ENCODE measurements at places on chromosomes 11 and 22.

GRCh38 chr11:18733202-18733601 lies 7.2 kb upstream of the IGSF22 start:
- no peak for DNase-seq

- DNase-seq, result no peak
These were observed 324.2 kb downstream of the MIAT start for GRCh38 chr22:26981541-26981940.

- DNase-seq, result no peak
These were observed 315.0 kb downstream of the BRD1 start for GRCh38 chr22:49512487-49513165.

- DNase-seq, result no peak
These were observed 682.5 kb upstream of the ARHGAP42 start for GRCh38 chr11:100004541-100004940.

DNA sequence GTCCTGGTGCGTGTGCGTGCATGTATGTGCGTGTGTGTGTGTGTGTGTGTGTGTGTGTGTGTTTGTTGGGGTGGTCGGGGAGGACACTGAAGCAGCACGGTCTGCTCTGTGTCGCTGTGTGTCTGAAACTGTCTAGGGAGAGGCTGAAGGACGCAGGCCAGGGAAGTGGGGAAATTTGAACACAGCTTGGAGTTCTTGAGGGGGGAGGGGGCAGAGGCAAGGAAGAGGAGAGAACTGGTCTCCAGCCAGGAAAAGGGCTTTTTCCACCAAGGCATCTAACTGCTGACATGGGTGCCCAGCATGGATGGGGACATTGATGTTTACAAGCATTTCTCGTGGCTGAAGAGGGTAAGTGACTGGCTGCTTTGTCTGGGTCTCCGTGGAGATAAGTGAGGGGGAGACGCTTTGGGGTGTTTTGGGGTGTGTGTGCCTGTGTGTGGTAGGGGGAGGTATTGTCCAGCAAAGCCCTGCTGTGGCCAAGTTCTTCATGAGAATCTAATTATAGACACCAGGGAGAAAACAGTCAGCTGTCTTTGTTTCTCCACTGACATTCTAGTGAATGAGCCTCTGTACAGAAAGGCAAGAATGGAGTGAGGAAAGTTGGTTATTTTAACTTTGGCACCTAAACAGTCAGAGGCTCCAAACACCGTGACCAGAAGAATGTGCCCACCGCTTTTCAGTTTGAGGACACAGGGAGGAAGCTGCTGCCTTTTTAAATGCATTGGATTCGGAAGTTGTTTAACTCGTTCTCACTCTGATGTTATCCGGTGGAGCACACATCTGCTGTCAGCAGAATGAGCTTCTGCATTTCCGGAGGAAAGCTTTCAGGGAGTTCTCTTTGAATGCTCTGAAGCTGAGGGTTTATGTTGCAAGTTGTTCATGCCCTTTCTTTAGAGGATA lies 63.7 kb downstream of the PPFIBP2 start:
- peak; percentile 68 for DNase-seq

GRCh38 chr11:111459506-111460270 lies 52.5 kb downstream of the BTG4 start:
- no peak for DNase-seq

DNA sequence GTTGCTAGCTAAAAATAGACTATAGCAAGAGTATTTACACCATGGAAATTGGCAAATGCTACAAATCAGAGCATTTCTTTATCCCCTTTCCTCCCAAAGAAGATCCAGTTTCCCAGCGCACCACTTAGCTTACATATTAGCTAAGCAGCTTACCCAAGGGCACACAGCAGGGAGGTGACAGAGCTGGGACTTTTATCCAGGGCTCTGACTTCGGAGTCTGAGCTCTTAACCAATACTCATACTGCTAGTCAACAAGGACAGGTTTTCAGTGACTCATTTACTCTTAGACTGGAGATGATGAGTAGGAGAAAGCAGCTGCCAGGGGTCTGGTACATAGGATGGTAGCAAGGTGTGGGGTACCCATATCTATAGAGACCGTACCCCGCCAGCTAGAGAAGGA lies 38.4 kb downstream of the NAV2 start:
- DNase-seq, result no peak

GRCh38 chr11:66224226-66224855 lies 44.1 kb upstream of the RAB1B start:
- no peak for DNase-seq

GRCh38 chr11:67079065-67079705 lies 22.5 kb downstream of the RHOD start:
- no peak for DNase-seq

- no peak for DNase-seq
These were observed at the start of gene TMEM132A for GRCh38 chr11:60924110-60924905. TMEM132A (plus strand) TSS chr11:60924460; CDS start chr11:60924634, 174 bp downstream.

- no peak for DNase-seq
These were observed 594.1 kb downstream of the BRD1 start for GRCh38 chr22:49233507-49234100.

DNA sequence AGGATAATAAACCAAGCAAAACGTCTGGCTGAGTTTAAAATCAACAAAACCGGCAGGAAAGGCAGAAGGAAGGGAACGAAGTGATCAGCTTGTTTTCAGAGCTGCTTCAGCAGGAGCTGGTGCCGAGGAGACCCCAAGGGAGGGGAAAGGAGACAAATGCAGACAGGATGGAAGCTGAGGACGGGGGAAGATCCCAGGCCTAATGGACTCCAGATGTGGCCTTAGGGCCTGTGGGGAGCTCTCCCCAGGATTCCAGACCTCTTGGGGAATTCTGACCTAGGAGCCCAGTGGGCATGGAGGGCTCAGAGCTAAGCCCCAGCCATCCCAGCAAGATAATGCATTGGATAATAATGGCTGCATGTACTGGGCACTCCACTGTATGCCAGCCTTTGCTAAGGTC lies 211.4 kb upstream of the NARS2 start:
- DNase-seq, result no peak

- peak; percentile 48 for DNase-seq
These were observed 132.1 kb upstream of the DDI1 start for GRCh38 chr11:103904324-103904667.

GRCh38 chr11:26350002-26350401 lies 18.1 kb downstream of the ANO3 start:
- no peak for DNase-seq

GRCh38 chr11:78420796-78421209 lies 3.2 kb upstream of the GAB2 start:
- DNase-seq, result peak; percentile 54

DNA sequence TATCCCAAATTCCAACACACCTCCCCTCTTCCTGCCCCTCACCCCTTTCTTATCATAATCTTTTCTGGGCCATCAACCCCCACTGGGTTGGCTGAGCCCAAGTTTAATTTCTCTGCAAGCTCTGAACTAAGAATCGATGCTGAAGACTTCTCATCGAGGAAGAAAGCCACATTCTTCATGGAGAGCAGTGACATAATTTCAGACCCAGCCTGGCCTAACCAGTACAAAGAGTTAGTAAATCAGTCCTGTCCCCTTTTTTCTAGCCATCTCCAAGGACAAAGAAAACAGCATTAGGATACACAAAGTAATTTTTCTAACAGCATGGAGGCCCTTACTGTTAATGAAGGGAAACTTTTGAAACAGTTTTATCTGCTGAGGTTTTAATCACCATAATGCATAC lies 45.0 kb downstream of the KCNJ1 start:
- no peak for DNase-seq

DNA sequence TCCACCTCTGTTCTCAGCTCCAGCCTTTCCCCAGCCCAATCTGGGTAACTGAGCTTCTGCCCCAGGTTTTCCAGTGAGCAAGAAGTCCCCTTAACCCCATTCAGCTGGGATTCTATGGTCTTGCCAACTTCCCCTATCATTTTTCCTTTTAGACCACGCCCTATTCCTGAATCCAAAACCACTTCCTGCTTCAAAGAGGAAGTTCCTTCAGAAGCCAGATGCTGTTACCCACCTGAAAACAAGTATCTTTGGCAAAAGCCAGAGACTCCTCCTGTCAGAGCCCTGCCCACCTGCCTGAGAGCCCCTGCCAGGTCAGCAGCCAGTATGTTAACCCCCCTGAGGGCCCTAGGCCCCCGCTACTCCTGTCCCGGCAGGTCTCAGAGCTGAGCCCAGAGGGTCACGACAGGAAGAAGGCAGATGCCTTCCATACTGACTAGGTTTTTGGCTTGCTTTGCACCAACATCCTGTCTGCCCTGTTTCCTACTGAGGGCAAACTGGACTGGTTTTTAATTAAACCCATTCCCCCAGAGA lies 20.3 kb upstream of the MICAL2 start:
- peak; percentile 93 for DNase-seq

DNA sequence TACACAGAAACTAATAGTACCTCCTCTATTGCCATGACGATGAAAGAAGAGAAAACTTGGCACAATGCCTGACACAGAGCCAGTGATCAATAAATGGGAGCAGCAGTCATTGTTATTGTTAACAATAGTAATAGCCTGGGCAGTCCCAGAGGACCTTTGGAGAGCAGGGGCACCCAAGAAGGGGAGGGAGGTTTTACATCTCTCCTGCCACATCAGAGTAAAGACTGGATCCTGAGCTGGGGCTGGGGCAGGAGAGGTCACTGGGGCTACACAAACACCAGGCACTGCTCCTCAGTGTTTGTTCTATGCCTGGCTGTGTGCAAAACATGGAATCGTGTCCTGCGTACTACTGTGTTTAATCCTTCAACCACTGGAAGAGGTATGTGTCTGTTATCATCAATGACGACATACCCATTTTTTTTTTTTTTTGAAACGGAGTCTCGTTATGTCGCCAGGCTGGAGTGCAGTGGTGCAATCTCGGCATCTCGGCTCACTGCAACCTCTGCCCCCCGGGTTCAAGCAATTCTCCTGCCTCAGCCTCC lies 25.0 kb upstream of the CREB3L1 start:
- DNase-seq, result peak; percentile 26

- DNase-seq, result no peak
These were observed 84.9 kb upstream of the HMGXB4 start for GRCh38 chr22:35172442-35172841.

GRCh38 chr11:12991426-12991825 lies 17.7 kb upstream of the RASSF10 start:
- DNase-seq, result no peak

GRCh38 chr11:32162351-32162750 lies 71.5 kb downstream of the RCN1 start:
- no peak for DNase-seq

- peak; percentile 89 for DNase-seq
These were observed 88.3 kb downstream of the TSPAN18 start for GRCh38 chr11:44814881-44815592.

- no peak for DNase-seq
These were observed 30.5 kb upstream of the P4HA3 start for GRCh38 chr11:74341921-74342320.

GRCh38 chr11:19347911-19348310 lies 107.2 kb upstream of the E2F8 start:
- DNase-seq, result no peak

- no peak for DNase-seq
These were observed 117.1 kb downstream of the JRKL start for GRCh38 chr11:96506953-96507354.

DNA sequence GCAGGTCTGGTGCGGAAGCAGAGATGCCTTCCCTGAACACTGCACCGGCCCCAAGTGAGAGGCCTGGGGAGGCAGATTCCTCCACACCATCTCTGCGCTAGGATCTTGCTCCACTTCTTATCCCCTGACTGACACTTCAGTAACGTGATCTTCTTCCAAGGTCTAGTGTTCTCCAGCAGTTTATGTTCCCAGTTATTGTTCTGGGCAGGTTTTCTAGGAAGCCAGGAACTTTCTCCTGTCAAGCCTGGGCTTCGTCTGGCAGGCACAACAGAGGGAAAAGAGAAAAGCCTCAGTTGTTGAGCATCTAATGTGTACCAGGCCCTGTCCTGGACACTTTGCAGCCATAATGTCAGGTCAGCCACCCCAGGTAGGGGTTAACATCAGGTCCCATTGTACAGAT lies 10.5 kb downstream of the CD82 start:
- no peak for DNase-seq

DNA sequence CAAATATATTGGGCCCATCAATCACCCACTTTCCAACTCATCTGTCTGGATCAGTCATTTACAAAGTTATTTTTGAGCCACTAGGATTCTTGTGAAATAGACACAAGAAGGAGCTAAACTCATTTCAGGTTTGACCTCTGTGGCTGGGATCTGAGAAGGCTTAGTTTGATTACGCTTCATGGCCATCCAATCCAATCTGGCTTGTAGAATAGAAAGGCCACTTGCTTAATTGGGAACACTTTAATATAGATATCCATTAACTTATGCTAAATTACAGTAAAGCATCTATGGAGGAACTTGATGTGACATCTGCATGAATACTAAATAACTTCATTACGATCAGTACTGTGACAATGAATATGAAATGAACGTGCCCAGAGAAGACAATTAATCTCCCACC lies 284.2 kb downstream of the ST3GAL4 start:
- DNase-seq, result no peak

DNA sequence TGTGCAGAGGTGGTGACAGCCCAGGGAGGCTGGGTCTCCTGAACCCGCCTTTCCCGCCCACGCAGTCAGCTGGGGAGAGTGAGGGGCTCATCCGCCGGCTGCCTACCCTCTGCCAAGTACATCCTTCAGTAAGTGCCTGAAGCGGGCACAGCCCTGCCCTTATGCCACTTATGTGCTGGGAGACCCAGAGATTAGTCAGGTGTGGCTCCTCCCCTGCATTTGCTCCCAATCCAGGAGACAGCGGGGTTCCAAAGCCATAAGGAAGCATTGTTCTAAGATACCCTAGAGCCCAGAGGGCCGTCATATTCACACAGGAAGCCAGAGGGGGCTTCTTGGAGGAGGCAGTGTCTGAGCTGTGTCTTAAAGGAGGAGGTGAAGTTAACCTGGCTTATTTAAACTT lies 5.8 kb upstream of the PPP6R3 start:
- no peak for DNase-seq

- peak; percentile 95 for DNase-seq
These were observed 844 bp downstream of the PCF11 start for GRCh38 chr11:83157594-83158356.

DNA sequence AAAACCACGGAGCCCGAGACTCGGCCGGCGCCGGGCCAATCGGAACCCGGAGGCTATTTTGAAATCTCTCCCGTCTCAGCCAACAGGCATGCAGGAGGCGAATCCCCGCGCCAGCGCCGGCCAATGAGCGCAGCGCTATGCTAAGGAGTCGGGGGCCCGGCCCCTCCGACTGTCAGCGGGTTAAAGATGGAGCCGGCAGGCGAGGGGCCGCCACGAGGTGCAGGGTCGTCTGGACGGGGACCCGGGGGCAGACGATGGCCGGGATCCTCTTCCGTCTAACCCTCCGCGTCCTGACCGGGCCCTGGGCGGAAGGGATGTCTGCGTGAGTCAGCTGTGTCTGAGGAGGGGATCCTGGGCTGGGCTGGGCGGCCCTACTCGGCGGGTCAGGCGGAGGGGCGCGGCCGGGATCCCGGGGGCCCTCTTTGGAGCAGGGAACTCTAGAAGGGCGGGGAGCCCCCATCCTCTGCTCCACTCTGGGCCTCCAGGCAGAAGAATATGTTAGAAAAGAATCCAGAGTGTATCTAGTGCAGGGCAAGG lies 10.0 kb downstream of the SDF2L1 start:
- DNase-seq, result peak; percentile 80

Data from MV-4-11 (cell line).